ENCODE measurements at places on chromosomes 5 and 9.

DNA sequence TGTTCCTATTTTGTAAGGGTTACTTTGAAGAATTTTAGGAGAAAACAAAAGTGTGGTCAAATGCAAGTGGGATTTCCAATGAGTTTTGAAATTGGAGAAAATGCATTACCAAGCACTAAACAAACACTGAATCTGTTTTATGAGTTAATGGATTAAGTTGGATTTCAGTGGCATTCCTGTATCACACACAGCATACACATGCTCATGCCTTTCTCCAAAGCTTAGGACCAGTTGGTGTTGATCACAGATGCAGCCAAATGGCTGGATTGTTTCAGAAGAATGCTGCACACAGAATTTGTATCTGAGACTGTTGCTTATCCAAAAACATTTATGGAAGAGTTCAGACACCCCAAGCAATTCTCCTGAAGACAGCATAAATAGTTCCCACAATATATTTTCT lies 611.1 kb downstream of the ACTL7B start:
- no peak for DNase-seq

- no peak for DNase-seq
Measured at GRCh38 chr5:100746730-100747129, 156.4 kb downstream of the ST8SIA4 start.

- no peak for DNase-seq
Measured at GRCh38 chr5:9661316-9662015, 31.3 kb upstream of the TAS2R1 start.

- no peak for DNase-seq
Measured at GRCh38 chr5:101024299-101024698, 121.2 kb upstream of the ST8SIA4 start.

DNA sequence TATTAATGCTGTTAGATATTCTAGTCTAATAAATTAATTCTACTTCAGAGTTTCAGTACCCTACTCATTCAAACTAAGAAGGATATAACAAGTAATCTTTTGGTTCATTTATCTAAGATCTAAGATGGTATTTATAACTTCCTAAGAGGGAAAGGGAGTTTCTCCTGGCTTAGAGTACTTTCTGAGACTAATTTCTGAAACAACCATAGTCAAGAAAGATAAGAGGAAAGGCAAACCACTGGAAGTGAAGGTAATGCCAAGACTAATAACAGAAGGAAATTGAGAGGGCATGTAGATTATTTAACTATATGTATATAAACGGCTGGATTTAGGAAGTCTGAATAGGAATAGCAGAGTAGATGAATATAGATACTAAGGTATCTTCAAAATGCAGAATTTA lies 112.4 kb upstream of the ACOT12 start:
- DNase-seq = no peak

- no peak for DNase-seq
Measured at GRCh38 chr5:131605086-131605485, 29.9 kb downstream of the RAPGEF6 start.

DNA sequence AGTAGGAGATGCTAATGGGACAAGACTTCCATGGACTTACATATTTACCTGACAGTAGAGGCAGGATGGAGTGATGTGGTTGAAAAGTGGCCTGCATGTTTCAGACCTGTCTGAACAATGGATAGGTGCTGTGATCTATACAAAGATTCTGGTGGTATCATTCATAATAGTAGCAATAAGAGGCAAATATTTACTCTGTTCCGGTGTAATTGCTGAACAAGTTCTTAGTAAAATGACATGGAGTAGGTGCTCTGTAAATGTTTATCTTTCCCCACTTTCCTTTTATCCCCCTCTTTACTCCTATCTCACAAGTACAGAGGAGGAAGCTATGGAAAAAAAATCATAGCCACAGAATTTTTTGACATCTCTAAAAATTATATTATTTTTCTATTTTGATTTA lies 159.0 kb upstream of the SLC12A2 start:
- no peak for DNase-seq

GRCh38 chr5:14676320-14676719 lies 11.8 kb downstream of the OTULIN start:
- DNase-seq = no peak

DNA sequence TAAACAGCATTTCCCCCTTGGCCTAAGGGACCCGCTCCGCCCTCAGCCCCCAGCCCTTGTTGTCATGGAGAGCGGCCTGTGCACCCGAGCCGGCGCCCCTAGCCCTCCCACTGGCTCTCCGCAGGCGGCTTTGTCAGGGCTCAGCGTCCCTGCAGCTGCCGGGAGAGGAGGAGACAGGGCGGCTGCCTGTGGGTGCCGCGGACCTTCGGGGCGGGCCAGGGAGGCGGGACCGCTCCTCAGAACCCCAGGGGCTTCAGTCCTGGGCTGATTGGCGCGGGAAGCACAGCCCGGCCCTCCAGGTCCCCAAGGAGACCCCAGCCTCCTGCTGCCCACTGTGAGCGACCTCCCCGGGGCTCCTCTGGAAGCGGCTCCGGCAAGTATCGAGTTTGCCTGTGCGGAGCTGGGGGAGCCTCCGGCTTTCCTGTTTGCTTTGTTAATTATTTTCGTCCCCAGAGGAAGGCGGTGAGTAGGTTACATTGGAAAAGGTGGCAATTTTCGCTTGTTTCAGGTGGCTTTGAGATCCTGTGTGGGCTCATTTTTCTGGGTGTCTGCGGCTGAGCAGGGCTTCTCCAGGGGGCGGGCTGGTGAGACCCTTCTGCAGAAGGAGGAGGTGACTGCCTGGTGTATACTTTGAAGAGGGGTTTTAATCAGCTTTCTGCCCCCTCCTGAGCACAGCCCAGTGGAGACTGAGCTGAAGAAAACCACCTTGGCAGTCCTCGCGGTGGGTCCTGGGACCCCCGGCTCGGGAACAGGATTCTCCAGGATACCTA lies at the start of gene FGD3:
Gene FGD3 (plus strand): TSS at position 256 of the 770 bp plus-strand sequence. CDS start 28,734 bp downstream, outside the sequence.
- peak; percentile 29 for DNase-seq

- DNase-seq = no peak
Measured at GRCh38 chr9:95801797-95802196, 73.7 kb upstream of the ERCC6L2 start.

DNA sequence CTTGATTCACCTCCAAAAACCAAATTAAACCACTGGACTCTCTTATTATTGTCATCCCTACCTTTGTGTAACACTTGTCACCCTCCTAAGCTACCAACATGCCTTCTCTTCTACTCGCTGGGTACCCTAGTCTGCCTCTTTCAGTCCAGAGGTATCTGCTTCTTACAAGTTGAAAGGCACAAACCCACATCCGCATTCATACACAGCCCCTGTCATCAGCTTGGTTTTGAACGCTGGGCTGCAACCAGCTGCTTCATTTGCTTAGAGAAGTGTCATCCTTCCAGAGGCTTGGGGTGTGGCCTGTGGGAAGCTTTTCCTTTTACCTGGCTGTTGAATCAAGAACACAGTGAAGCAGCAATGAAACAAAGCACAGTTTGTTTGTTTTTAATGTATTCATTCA lies 138.8 kb upstream of the WWC1 start:
- DNase-seq = no peak

GRCh38 chr5:38323645-38324295 lies 65.4 kb downstream of the EGFLAM start:
- DNase-seq = no peak

DNA sequence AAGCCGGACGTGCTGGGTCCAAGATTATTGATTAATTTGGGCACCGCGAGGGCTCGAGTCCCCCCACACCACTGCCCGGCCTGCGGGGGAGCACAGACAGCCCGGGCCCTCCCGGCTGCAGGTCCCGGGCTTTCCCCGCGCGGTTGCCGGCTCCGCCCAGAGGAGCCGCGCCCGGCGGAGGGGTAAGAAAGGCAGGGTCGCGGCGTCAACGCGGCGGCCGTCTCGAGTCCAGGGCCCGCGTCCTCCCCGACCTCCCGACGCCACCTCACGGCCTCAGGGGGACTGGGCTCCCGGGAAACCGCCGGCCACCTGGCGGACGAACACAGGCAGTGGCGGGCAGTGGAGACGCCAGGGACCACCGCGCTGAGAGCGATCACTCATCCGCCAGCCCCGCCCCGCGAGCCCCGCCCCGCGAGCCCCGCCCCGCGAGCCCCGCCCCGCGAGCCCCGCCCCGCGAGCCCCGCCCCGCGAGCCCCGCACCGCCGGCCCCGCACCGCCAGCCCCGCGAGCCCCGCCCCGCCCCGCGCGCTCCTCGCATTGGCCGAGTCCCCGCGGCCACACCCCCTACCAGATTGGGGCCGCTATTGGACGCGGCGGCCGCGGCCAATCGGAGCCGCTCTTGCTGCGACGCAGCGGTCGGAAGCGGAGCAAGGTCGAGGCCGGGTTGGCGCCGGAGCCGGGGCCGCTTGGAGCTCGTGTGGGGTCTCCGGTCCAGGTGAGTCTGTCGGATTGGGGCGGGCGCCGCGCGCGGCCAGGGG lies at the start of gene MRPL41:
Gene MRPL41 (plus strand): TSS at position 616 of the 758 bp plus-strand sequence. CDS start 203 bp downstream, outside the sequence.
- peak; percentile 84 for DNase-seq

DNA sequence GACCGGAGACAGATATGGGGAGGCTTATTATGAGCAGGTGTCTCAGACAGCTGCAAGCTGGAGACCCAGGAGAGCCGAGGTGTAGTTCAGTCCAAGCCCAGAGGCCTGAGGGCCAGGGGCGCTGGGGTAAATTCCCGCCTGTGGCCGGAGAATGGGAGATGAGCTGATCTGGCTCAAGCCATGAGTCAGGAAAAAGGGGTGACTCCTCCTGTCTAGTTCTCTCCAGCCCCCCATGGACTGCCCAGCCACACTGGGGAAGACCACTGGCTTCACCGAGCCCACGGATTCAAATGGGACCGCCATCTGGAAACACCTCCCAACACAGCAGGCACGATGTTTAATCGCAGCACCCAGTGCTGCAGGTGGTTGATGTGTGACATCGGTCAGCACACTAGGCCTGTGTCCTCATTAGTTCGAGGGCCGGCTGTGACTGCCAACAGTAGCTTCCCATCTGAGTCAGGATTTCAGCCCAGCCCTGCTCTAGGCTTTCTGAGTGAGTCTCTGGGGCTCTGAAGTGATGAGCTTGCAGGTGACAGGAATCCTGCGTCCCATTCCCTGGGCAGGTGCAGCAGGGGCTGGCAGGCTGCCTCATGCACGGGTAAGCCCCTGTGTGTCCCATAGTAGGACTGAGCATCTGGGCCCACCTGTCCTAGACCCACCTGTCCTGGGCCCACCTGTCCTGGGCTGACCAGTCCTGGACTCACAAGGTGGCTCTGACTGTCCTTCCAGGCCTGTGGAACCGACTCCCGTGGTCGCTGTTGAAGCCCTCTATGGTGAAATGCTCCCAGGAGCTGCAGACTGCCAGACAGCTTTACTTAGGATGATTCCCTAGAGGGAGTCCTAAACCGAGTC lies 49.7 kb downstream of the AHRR start:
- no peak for DNase-seq

- no peak for DNase-seq
Measured at GRCh38 chr5:151041577-151042268, 21.3 kb downstream of the GPX3 start.

DNA sequence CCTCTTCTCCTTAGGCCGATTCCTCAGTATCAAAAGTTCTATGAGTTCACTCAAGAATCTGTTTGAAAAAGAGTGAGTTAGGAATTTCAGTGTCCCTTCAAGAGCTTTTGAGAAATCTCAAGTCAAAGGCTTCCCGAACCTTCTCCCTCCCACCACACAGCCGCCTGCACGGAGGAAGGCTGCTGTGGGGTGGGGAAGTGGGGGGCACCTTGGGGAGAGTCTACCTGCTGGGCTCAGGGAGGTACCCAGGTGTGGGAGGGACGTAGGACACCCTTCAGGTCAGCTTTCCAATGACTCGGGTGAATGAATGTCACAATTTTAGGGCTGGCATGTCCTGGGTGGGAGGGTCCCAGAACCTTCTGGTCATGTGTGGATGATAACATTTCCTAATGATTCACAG lies 17.5 kb downstream of the CXCL14 start:
- DNase-seq = no peak

DNA sequence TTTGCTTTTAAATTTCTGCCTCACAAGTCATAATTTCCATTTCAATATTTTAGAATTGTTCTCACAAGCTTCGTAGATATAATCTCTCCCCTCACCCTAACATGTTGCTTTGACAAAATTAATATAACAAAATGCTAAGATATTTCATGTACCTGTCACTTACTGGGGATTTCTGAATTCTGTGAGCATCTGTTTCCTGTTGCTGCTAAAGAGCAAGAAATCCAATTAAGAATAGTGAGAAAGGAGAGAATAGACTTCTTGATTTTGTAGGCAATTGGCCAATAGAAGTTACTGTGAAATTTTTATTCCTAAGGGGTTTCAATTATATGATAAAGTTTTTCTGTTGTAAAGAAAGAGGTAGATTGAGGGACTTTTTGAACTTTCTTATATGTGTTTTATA lies 796.5 kb upstream of the ARRDC3 start:
- no peak for DNase-seq

Measured in activated T-helper 1 cell treated with anti-CD3 and anti-CD28 coated beads, Interleukin-2, amount 50 U/mL, for 16 hours (primary cell).